Stimulated activated CD4-positive, alpha-beta T cell treated with anti-CD3 and anti-CD28 coated beads, Interleukin-1b, Interleukin-23, amount 100 ng/mL, for 1 hour (primary cell): ENCODE measurements at places on chromosomes 7 and 10.

DNA sequence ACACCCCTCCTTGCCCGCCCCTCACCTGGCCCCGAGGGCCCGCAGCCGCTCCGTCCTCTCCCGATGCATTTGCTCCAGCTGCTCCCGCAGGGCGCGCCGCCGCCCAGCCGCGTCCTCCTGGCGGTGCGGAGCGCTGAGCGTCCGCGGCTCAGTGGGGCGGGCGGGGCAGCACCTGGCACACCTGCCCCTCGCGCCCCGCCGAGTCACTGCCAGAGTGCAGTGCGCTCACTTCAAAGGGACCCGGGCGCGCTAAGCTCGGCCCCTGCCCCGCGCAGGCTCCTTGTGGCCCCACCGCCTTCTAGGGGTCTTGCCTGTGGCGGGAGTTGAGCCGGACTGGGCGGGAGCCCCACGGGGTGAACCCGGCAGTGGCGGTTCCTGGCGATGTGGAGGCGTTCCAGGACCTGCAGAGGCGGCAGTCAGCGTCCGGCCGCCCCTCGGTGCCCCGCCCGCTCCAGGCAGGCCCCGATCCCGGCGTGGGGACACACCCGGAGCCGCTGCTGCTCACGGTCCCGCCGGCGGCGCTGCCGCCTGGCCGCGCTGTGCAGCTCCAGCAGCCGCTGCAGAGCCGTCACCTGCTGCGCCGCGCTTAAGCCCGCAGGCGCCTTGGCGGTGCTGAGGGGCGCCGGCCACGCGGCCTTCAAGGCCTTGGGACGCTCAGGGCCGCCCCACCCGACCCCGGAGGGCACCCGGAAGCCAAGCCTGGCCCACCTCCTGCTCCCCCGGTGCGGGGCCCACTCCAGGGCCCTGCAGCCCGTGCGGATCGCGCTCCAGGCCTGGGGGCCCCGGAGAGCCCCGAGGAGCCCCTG lies 6.7 kb downstream of the ATP6V1F start:
- DNase-seq, result no peak

DNA sequence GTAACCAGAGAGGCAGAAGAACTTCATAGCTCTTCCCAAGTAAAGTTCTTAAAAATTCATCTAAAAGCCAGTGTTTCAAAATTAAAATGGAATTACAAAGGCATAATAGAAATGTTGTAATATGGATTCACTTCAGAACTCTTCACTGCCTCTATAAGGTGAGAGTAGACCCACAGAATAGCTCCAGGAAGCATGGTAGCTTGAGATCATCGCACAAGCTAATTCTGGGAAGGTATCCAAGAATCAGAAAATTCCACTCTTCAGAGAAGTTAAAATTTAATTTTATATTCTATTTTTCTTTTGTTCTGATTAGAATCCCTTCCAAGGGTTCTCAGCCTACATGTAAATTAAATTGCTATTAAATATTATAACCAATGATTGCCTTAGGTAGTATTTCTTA lies 1.5 kb upstream of the DHX32 start:
- no peak for DNase-seq

DNA sequence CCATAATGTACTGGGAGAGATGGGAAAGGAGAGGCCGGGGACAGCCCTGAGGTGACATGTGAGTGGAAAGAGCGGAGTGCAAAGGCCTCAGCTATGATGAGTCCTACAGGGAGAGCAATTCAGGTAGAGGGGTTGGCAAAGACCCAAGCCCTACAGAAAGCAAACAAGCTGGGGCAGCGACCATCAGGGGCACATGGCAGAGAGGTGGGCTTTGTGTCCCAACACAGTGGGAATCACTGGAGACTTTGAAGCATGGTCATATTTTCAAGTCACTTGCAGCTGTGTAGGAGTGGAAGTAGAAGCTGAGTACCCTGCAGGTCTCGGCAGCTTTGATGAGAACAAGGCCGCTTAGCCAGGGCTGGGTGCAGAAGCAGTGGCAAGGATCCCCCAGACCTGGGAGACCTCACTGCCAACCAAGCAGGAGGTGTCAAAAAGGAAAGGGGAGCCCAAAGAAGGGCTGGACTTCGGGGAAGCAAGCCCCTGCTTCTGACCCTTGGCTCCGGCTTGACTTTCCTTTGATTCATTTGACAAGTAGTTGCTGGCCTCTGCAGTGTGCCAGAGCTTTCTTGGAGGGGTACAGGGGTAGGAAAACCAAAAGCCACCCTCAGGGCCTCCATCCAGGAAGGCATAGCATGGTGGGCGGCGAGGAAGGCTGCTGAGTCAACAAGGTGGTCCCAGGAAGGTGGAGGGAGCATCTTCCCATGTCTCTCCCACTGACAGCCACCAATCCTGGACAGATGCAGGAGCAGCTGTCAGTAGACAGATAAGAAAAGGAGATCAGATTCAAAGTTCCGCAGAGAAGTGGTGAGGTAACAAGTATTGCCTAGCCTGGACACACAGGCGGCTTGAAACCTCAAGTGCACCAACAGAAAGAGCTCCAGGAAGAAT lies 1.9 kb upstream of the PGAM2 start:
- no peak for DNase-seq

- no peak for DNase-seq
Measured at GRCh38 chr7:50607524-50608125, 42.4 kb upstream of the DDC start.

GRCh38 chr10:76864922-76865321 lies 772.7 kb downstream of the KCNMA1 start:
- DNase-seq, result no peak

DNA sequence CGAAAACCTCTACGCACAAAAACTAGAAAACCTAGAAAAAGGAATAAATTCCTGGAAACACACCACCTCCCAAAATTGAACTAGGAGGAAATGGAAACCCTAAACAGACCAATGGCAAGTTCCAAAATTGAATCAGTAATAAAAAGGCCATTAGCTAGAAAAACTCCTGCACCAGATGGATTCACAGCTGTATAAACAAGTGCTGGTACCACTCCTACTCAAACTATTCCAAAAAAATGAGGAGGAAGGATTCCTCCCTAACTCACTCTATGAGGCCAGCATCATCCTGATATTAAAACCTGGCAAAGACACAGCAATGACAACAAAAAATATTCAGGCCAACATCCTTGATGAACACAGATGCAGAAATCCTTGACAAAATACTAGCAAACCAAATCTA lies 228.2 kb downstream of the CHRM2 start:
- DNase-seq, result no peak
